ENCODE measurements at places on chromosomes 16 and 17. TPM values are rescaled to one million over a fixed set of nuclear protein-coding genes. Genes with fewer than 3 reads are reported as not detected.
A peak's percentile ranks its signal among the peaks of the same experiment; 100 is the strongest.

The NLGN2 gene
- 68.4 TPM for total RNA-seq

DNA sequence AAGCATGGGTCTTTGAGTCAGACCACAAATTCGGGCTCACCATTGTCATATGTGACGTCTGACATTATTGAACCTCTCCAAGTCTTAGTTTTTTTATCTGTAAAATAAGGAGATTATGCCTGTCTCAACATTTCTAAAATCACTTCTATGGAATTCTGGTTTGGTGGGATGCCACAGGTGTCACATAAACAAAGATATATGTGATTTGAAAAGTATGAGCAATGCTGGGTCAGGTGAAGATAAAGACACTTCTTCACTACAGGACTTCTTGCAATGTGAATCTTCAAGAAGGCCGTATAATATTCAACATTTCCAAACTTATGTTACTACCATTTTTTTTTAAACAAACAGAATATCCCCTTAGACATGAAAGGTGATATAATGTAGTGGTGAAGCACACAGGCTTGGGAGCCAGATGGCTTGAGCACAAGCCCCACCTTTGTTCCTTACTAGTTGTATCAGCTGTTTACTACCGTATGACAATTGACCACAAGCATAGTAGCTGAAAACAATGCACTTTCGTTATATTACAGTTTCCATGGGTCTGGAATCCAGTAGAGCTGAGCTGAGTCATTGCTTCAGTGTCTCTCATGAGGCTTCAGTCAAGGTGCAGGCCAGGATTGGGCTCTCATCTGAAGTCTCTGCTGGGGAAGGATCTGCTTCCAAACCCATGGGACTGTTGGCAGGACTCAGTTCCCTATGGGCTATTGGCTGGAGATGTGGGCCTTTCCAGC, 87.7 kb downstream of the UTP18 start:
- no peak for DNase-seq

DNA sequence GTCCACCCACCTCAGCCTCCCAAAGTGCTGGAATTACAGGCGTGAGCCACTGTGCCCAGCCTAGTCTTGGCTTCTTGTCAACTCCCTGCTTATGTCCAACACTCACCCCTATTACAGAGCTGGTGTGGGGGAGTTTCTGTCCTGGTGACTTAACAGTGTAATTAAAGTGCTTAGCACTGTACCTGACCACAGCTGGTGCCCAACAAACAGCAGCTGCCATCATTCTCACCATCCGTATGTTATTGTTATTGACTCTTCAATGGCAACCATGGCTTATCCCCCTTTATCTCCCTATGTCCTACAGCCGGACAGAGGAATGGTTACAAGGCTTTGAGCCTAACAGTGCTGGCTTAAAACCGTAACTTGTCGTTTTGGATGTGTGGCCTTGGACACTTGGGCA, 17.0 kb upstream of the BRCA1 start:
- DNase-seq = peak; percentile 6

DNA sequence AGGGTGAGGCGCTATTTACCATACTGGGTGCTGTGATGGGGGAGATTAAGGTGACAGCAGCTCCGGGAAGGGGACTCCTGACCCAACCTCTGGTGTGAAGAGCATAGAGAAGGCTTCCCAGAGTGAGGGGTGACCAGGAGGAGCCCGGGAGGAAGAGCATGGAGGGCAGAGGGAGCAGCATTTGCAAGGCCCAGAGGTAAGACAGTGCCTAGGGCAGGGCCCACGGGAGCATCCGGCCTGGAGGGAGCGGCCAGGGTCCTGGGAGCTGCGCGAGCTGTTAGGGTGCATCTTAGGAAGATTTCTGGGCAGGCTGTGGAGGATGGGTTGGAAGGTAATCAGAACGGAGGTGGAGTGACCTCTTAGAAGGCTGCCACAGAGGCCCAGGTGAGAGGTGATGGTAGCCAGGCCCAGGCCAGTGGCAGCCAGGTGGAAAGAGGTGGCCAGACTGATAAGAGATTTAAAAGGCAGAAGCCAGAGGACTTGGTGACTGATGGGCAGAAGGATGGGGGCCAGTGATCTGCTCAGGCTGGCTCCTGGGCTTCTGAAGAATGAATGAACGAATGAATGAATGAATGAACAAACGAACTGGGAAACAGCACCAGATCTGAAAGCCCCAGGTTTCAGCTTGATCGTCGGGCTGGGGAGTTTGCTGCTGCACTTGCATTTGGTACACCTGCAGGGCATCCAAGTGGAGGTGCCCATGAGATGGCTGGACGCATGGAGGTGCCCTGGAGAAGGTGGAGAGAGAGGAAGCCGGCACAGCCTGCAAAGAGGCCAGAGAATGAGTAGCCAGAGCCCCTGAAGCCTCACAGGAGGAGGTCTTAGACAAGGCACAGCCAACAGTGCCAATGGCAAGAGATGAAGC, 13.0 kb upstream of the TMEM92 start:
- no peak for DNase-seq

DNA sequence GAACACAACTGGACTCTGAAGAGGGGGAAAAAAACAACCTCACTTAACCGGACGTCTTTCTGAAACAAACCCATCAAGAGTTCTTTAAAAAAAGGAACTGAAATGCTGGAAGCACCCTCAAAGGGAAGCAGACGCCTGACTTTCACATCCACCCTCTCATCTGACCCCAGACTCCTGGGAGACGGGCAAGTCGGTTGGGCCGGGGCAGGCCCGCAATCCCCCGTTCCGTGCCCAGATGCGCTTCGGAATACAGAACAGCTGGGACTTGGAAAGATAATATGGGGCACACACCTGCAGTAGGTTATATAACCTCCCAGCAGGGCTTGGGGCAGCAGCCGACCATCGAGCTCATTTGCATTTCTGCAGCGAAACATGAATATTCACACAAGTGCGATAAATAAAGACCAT, 3.7 kb downstream of the ARHGAP27 start:
- no peak for DNase-seq

GRCh38 chr17:2453866-2454265, 53.0 kb upstream of the MNT start:
- no peak for DNase-seq

GRCh38 chr16:68993885-68994284, 111.6 kb upstream of the HAS3 start:
- DNase-seq = no peak

- DNase-seq = no peak
Measured at GRCh38 chr16:55559233-55559632, 7.3 kb upstream of the CAPNS2 start.

- DNase-seq = no peak
Measured at GRCh38 chr17:2909175-2909845, 113.1 kb downstream of the RAP1GAP2 start.

GRCh38 chr16:80577485-80578280, 36.9 kb downstream of the DYNLRB2 start:
- DNase-seq = no peak
